ENCODE measurements at places on chromosomes 2 and 18.

DNA sequence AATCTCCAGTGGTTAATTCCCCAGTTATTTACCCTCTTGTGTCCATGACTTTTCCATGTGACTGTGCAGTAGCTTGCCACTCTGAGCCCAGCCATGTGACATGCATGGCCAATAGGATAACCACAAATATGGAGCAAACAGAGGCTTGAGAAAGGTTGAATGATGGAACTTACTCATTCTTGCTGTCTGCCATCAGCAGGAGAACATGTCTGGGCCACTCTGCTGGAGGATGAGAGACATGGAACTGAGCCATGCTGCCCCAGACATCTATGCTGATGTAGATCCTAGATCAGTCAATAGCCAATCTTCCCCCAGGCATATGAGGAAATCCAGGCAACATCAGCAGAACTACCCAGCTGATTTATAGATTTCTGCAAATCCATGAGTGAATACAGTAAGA, 992.3 kb upstream of the FANCL start:
- no peak for DNase-seq

DNA sequence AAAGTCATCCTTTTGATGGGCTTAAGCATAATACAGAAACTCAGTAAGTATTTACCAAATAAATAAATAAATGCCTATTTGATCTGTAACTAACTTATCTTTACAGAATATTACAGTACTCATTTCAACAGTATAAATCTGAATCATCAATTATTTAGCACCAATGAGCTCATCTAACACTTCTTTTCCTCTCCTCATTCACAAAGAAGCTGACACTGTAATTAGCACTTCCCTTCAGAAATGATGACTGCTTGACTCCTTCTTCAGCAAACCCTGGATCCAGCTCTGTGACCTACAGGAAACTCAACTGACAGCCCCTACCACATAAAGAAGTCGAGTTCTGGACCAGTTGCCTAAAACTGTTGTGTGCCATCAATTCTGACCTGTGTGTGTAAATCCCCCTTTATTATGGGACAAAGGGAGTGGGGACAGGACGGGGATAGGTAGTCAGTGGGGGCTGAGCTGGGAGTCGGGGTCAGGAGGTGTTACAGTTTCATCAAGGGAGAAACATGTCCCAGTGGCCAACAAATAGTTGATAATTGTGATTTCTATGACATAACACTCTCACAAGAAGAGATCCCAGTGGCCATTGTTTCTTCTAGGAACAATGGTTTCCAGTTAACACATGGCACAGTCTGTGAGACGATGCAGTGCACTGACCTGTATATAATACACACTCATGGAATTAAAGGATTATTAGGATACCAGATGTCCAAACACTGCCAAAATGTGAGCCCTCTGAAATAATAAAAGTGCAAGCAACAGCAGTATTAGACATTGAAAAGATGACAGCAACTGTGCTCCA, 68.7 kb downstream of the STK39 start:
- no peak for DNase-seq

- DNase-seq: no peak
Observed at GRCh38 chr2:100857341-100857740, 37.4 kb downstream of the NPAS2 start.

GRCh38 chr2:2705871-2706270, 374.8 kb upstream of the MYT1L start:
- no peak for DNase-seq

- no peak for DNase-seq
Observed at GRCh38 chr2:218429911-218430692, 11.2 kb downstream of the VIL1 start.

DNA sequence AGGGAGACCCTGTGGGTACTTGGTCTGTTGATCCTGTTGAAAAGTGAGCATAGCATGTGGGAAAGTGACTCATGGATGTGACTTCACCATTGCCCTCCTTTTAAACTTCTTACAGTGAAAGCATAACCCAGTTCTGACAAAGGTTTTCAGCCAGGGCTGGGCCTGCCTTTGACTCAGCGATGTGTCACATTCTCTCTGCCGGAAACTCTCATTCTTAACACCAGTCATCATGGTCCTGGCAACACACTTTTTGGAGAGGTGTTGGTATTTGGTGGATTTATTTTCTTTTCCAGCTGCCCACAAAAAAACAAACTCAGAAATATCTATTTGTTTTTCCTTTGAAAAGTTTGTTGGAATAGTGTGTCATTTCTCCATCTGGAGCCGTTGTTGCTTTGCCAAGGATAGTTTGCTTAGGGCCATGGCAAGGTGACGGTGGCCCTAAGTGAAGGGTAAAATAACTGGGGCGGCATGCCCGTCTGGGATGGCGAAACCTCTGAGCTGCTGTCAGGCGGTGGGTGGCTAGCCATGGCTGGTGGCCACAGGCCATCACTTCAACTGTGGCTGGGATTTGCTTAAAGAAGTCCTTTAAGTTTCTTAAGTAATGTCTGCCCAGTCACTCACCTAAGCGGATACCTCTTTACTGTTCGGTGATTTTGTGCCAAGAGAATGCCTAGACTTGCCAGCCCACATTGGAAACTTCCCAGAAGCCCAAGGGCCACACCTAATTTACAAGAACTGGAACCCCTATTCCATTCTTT, 123.3 kb downstream of the LTBP1 start:
- peak; percentile 31 for DNase-seq

DNA sequence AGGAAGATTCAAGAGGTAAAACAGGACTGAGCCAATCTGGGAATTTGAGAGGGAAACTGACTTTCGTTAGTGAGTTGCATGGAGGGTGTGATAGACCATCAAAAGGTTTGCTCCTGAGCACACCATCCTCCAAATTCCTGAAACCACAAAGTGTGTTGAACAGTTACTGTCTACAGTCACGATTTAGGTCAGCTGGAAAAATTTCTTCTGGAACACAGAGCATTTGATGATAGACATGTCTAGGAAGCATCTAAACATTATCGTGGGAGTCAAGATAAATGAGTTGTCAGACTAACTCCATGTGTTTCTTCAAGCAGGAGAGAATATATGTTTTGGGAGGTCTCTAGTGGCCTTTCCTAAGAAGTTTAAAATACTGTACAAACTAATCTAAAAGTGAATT, 449.4 kb upstream of the SLC14A2 start:
- DNase-seq: no peak

GRCh38 chr2:163467251-163467630, 268.6 kb downstream of the FIGN start:
- no peak for DNase-seq

DNA sequence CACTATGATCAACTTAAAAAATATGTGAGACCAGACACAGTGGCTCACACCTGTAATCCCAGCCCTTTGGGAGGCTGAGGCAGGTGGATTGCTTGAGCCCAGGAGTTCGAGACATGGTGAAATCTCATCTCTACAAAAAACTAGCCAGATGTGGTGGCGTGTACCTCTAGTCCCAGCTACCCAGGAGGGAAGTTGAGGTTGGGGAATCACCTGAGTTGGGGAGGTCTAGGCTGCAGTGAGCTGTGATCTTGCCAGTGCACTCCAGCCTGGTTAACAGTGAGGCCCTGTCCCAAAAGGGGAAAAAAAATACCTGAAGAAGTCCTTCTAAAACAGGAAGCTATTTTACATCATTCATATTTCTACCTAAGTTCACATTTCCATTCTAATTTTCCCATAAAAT, 144.0 kb downstream of the EML6 start:
- no peak for DNase-seq

GRCh38 chr2:71409611-71410010, 43.8 kb upstream of the DYSF start:
- no peak for DNase-seq

DNA sequence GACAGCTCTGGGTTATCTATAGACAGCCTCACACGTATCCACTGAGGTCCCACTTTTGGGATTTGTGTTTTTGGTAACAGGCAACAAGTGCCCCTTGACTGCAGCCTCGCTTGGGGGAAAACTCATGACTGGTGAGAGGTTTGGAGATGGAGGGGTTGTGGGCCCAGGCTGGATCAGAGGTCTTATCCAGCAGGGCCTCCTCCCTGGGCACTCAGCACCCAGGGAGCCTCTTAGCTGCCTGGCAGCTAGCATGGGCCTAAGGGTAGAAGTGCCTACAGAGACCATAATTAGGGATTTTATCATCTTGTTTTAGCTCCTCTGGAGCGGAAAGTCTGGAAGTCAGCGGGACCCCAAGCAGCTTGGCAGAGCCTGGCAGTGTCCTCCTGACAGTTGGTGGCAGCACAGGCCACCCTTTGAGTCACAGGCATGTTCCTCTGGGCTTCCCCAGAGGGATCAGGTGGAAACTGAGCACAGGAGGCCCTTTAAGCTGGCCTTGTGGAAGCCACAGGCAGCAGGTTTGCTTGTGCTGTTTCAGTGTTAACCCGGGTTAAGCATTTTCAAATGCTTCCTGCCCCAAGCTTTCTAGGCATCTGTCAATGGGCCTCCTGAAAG, 143.1 kb downstream of the KCTD1 start:
- DNase-seq: no peak

GRCh38 chr2:46981662-46982350, 66.2 kb upstream of the MCFD2 start:
- DNase-seq: no peak

DNA sequence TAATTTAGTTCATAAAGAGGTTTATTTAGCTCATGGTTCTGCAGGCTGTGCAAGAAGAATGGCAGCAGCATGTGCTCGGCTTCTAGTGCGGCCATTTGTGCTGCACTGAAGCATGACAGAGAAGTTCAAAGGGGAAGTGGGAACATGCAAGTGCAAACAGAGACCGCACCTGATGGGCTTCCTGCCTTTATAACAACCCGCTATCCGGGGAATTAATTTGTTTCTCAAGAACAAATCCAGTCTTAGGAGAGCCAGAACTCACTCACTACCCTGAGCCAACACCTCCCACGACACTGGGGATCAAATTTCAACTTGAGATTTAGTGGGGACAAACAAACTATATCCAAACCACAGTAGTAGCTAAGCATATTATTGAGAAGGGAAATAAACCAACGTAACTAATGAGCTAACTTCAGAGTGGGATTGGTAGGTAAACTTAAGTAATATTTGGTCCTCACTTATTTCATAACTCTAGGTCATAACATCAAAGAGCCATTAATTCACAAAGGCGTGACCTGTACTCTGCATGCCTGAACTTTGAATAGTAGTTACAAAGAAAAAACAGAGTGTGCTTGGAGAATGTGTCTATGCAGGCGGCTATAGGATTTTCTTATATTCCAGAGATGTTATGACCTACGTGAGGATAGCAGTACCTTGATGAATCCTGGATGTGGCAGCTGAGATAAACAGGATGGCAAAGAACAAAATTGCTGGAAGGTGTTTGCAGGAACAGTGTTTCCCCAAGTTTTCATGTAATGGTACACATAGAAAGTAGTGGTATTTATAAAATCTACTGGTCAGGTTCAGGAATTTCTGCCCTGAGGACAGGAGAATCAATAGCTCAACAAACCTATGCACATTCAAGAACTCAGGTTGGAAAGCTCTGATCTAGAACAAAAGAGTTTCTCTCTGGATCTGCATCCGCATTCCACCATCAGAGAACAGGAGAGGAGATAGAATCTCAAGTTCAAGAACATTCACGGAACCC, 845.9 kb upstream of the ID2 start:
- no peak for DNase-seq

DNA sequence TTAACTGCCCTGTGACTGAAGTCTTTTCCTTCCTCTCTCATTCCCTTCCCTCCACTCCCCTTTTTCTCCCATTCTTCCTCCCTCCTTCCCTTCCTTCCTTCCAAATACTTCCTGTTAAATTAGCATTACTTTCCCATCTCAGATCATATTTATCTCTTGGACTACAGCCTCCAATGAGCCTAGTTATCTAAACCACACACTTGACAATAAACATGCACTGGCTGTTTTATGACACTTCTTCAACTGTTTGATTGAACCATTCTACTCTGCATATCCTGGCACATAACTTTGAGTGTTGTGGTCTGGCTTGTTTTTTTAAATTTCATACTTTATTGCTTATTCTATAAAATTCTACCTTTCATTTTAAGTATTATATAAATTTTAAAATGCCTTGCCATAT, 1860.8 kb upstream of the LRRTM1 start:
- DNase-seq: no peak

GRCh38 chr2:14872779-14873325, 240.3 kb downstream of the LRATD1 start:
- DNase-seq: no peak

DNA sequence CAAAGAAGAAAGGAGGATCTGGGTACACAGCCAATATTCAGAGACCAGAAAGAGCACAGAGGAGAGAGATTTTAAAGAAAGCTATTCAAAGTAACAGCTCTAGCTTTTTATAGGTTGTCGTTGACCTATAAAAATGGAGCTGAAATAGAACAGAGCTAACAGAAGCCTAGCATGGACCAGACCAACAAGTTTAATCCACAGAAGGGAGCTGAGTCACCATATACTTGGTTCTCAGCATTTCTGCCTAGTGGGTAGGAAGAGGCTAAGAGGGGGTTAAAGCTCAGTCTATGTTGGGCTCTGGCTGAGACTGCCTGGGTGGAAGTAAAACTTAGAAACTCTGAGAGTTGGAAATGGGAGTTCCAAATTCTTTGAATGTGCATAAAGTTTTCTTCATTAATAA, 678.0 kb upstream of the CDH2 start:
- DNase-seq: no peak

DNA sequence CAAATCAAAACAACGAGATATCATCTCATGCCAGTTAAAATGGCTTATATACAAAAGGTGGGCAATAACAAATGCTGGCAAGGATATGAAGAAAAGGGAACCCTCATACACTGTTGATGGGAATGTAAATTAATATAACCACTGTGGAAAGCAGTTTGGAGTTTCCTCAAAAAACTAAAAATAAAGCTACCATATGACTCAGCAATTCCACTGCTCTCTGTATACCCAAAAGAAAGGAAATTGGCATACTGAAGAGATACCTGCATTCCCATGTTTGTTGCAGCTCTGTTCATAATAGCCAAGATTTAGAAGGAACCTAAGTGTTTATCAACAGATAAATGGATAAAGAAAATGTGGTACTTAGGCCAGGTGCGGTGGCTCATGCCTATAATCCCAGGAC, 124.8 kb downstream of the MSTN start:
- no peak for DNase-seq

- no peak for DNase-seq
Observed at GRCh38 chr2:143823296-143823695, 694.1 kb downstream of the ARHGAP15 start.

GRCh38 chr2:36379710-36380448, 24.3 kb downstream of the CRIM1 start:
- DNase-seq: no peak

GRCh38 chr18:50509012-50509411, 50.9 kb upstream of the MAPK4 start:
- no peak for DNase-seq

- no peak for DNase-seq
Observed at GRCh38 chr18:53946594-53946993, 277.9 kb downstream of the MBD2 start.

All from stimulated activated CD4-positive, alpha-beta T cell treated with anti-CD3 and anti-CD28 coated beads, Interleukin-12 subunit alpha, Interleukin-12 subunit beta, amount 100 ng/mL, for 24 hours (primary cell).